ENCODE measurements at places on chromosomes 7 and 10. TPM values are rescaled to one million over a fixed set of nuclear protein-coding genes. Genes with fewer than 3 reads are reported as not detected.

Gene LIPN
- total RNA-seq, result not detected

Gene SORCS1
- 0.40 TPM for total RNA-seq

Gene CPXM2
- 12.9 TPM for total RNA-seq

Gene EGFR
- 57.8 TPM for total RNA-seq

Gene C10orf95
- 2.8 TPM for total RNA-seq

Gene TYW1B
- total RNA-seq, result 8.9 TPM

Measured in colonic mucosa (tissue), 4 donors.